Hypothalamus (tissue), 51 donors: ENCODE measurements at places on chromosomes 12 and 14.

DNA sequence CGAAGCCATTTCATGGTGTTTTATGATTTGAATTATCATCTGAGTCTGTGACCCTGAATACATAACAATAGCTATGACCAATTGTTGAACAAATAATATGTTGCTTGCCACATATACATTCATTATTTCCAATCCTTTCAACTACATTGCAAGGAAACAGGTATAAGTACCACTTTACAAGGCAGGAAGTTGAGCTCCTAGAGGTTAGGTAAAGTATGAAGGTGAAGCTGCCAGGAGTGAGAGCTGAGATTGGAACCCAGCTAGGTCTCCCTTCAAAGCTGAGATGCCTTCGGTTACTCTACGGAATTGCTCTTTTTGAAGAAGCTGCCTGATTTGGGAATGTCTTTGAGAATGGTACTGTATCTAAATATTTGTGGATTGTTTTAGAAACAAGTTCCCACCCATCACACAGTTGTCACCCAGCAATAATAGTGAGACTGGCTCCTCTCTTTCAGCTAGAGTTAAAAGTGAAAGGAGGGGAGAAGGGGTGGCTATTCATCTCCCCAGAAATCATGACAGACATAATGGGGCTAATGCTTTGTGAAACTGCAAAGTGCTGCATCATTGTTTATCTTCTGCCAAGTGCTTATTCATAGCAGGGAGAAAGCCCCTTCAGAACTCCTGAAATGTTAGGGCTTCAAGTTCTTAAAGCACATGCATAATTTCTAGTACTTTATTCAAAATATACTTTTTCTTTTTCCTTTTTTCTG lies 75.9 kb upstream of the AMIGO2 start:
- DNase-seq: no peak

- no peak for DNase-seq
Observed at GRCh38 chr12:4202487-4202886, 71.1 kb upstream of the CCND2 start.

GRCh38 chr14:61527325-61528100 lies 167.8 kb upstream of the HIF1A start:
- DNase-seq: no peak

DNA sequence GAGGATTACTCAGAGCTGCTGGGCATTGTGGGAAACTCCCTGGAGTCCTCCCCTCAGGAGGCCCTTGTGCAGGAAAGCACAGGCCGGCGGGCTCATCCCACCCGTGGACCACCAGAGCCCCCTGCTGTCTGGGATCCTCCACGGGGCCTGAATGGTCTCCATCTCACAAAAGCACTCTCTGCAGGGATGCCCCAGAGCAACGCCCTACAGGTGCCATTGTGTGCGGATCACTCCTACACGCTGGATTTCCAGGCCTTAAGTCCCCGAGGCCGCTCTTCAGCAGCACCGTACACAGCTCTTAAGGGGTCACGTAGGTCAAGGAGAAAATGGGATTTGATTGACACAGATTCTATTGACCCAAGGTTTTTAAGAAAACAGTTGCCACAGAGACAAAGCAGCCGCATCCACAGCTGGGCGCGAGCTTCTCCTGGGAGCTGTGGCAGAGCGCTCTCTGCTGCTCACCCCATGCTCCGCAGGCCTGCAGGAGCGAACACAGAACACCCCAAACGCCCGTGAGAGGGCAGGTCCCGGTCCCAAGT lies 36.7 kb upstream of the RIMBP2 start:
- no peak for DNase-seq

GRCh38 chr14:51657762-51658161 lies 6.1 kb downstream of the FRMD6 start:
- no peak for DNase-seq

GRCh38 chr14:93943052-93943451 lies 15.9 kb downstream of the FAM181A start:
- no peak for DNase-seq

DNA sequence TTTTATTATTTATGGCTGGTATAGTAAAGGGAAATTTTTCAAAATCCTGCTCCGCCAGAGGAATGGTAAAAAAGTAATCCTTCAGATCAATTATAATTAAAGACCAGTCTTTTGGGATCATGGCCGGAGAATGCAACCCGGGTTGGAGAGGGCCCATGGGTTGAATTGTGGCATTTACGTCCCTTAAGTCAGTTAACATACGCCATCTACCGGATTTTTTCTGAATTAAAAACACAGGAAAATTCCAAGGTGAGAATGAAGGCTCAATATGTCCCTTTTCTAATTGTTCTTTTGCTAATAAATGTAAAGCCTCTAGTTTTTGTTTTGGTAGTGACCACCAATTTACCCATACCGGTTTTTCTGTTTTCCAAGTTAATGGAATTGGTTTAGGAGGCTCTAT lies 602.8 kb downstream of the ALG10 start:
- no peak for DNase-seq

- no peak for DNase-seq
Observed at GRCh38 chr12:84877340-84877739, 35.3 kb downstream of the SLC6A15 start.

- no peak for DNase-seq
Observed at GRCh38 chr12:106106061-106106566, 32.6 kb downstream of the NUAK1 start.

DNA sequence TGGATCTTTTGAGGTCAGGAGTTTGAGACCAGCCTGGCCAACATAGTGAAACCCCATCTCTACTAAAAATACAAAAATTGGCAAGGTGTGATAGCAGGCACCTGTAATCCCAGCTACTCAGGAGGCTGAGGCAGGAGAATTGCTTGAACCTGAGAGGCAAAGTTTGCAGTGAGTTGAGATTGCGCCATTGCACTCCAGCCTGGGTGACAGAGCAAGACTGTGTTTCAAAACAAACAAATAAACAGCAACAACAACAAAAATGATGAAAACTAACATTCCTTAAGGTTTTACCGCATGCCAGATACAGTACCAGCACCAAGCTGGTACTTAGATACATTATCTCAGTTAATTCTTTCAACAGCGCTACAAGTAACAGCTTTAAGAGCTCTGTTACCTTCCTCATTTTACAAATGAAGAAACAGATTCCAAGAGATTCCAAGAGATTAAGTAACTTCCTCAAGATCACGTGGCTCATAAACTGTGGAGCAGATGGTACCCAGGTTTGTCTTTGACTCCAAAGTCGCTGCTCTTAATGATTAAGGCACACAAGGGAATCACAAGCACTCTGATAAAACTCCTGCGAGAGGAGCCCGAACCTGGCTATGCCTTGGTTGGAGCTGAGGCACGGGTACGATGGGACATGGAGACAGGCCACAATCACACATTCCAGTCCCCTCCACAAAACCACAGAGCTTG lies 17.7 kb upstream of the PLEK2 start:
- DNase-seq: no peak

DNA sequence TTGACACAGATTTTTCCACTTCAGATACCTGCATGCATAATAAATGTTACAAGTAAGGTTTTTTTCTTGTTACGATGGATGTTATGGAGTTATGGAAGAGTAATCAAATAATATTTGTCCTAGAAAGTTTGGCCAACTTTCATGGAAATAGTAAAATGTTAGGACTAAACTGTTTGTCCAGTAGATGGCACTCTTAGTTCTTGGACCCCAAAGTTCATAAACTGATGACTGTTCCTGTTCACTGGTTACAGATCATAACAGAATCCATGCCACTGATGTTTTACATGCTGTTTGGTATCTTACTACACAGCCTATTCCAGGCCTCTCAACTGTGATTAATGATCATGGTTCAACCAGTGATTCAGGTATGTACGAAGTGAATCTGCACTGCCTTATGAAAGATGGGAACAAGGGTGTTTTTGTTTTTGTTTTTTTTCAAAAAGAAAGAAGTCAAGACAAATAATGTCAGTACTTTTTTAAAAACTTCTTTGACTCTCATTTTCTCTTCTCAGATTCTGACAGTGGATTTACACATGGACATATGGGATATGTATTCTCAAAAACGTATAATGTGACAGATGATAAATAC lies 48.8 kb upstream of the SLCO1C1 start:
- DNase-seq: no peak

- no peak for DNase-seq
Observed at GRCh38 chr12:11958221-11959091, 112.3 kb upstream of the BCL2L14 start.

- DNase-seq: no peak
Observed at GRCh38 chr12:53346491-53346890, 10.3 kb upstream of the SP7 start.

DNA sequence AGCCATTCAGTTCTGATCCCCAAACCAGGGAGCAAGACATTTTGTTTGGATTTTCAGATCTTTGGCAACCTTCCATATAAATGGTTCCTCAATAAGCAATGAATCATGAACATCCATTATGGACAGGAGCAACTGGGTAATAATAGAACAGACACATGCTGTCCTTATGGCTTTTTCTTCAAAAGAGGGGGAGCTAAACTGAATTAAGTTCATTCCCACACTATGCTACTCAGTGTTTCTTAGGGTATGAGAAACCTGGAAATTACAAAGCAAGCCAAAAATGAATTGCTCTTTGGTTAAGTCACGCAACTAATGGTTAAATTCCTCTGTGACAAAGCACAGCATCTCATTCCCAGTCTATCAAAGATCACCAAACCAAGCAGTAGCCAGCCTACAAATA lies 51.0 kb downstream of the PTGER2 start:
- DNase-seq: no peak

DNA sequence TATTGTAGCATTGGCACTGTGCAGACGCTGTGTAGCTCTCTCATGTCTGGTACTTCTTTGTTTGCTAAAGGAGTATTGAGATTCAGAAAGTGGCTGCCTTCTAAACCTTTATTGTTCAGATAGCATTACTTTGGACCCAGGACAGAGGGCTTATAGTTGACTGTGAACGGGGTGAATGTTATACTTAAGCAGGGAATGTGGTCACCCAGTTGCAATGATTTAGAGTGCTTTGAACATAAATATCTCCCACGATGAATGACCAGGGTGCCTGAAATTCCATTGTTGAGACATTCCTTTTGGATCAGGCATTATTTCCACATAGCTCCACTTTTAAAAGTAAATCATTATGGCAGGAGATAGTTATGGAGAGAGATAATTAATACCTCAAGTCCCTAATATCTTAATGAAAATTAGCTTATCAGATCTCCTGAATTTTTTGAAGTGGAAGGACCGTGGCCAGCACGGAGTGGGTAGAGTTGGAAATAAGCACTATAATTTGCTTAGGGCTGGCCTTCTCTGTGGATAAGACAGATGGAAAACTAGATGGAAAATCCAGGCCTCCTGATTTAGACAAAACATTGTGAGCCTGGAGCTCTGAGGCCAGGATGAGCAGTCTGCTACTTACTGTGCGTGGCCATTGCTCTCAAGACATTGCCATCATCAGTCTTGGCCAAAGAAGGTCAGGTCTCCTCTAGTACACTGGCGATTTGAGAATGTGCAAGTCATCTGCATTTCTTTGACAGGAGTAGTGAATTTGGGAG lies 114.5 kb downstream of the ETV6 start:
- no peak for DNase-seq

DNA sequence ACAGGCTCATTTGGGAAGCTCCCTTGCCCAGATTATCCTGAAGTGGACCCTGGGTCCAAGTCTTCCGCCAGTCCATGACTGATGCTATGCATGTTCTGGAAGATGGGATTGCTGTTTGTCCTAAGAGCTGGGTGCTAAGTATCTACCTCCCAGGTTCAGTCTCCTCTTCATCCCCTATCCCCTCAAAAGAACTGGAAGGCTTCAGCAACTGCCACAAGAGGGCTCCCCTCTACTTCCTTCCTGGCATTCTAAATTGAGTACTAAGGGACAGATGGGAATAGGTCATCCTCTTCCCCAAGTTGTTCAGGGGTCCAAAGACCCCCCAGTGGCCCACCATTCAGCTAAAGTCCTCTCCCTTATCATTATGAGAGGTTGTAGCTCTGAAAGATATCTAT lies 9.0 kb upstream of the FKBP11 start:
- DNase-seq: no peak

GRCh38 chr12:127785986-127786590 lies 480.9 kb upstream of the TMEM132C start:
- no peak for DNase-seq

- no peak for DNase-seq
Observed at GRCh38 chr14:81386290-81386745, 13.8 kb downstream of the STON2 start.

DNA sequence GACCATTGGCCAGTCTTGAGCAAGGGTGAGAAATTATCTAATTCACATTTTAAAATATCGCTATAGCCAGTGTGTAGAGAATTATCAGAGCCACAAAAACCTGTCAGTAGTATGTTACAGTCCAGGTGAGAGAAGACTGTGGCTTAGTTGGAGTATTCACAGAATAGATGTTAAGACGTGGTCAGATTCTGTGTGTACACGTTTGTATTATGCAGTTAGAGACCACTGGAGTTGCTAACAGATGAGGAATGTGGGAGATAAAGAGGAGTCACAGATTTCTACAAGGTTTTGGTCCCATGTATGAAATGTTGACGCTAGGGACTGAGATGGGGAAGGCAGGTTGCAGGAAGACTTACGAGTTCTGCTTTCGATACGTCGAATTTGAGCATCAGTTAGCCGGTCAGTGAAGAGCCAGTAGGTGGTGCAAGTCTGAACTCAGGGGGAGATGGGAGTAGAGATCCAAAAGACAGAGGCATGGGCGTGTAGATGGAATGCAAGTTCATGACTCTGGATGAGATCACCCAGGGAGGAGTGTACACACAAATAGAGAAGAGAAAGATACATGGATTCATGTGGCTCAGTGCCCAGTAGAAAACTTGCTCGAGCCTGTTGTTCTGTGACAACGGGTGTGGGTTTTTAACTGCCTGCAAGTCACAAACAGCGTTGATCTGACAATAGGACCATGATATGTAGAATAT lies 114.8 kb upstream of the FLRT2 start:
- DNase-seq: no peak

DNA sequence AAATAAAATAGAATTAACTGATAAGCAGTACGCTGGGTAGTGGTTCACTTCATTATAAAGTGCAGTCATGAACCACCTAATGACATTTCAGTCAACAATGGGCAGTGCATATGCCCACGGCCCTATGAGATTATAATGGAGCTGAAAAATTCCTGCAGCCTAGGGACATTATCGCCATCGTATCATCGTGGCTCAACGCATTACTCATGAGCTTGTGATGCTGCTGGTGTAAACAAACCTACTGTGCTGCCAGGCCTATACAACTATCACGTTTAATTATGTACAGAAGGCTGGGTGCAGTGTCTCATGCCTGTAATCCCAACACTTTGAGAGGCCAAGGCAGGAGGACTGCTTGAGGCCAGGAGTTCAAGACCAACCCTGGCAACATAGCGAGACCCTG lies 62.3 kb upstream of the TMEM263 start:
- no peak for DNase-seq

GRCh38 chr12:124626971-124627411 lies 59.6 kb upstream of the NCOR2 start:
- no peak for DNase-seq

- DNase-seq: no peak
Observed at GRCh38 chr14:59695198-59695597, 118.6 kb upstream of the CCDC175 start.

DNA sequence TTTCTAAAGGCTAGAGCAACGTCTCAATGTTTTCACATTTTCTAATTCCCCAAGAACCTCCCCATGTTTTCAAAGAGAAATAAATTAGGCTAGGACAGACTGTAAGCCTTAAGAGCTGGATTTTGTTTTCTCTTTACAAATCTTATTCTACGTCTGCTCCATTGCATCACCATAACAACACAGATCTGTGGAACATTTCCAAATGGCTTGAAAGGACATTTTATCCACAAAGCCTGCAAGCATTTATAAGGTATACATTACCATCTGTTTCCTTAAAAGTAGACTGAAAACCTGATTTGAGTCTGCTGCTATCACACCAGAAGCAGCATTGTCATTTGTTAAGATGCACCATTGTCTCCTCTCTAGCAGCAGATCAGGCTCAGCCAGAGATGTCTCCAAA lies 115.3 kb upstream of the PLEKHA5 start:
- no peak for DNase-seq
